ENCODE measurements at places on chromosomes 16 and 17.

GRCh38 chr17:67165201-67165600 lies 79.8 kb downstream of the HELZ start:
- no peak for DNase-seq

- DNase-seq = no peak
These were observed 42.4 kb downstream of the PPL start for GRCh38 chr16:4894276-4895150.

DNA sequence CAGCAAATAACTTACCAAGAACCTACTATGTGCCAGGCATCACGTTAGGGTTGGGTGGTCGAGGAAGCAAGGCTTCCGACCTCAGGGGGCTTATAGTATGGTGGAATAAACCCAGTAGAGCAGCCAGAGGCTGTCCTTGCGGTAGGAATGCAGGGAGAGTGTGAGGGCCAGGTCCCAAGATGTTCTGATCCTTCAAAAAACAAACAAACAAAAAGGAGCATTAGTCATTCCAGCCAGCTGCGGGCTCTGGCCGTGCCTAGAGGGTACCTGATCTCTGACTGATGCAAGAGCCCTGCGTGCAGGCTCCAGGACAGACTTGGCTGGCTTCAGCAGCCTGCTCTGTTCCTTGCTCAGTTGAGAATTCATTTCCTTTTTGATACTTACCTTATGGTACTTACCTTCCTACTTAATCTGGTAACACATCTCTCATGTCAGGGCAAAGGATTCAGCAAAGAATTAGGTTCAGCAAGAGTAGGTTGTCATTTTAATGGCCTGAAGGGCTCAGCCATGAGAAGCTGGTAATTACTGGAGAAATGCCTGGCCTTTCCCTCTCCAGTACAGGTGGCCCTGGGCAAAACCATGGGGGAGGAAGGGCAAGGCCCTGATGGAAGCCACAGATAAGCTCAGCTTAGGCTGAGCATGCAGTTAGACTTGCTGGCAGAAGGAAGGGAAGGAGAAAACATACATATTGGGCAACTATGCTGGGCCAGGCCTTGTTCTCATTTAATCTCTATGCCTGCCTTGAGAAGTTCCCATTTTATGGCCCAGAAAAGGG lies 18.4 kb downstream of the CYB5D2 start:
- DNase-seq = no peak

- DNase-seq = no peak
These were observed 111.4 kb downstream of the PRKCA start for GRCh38 chr17:66413559-66414520.

DNA sequence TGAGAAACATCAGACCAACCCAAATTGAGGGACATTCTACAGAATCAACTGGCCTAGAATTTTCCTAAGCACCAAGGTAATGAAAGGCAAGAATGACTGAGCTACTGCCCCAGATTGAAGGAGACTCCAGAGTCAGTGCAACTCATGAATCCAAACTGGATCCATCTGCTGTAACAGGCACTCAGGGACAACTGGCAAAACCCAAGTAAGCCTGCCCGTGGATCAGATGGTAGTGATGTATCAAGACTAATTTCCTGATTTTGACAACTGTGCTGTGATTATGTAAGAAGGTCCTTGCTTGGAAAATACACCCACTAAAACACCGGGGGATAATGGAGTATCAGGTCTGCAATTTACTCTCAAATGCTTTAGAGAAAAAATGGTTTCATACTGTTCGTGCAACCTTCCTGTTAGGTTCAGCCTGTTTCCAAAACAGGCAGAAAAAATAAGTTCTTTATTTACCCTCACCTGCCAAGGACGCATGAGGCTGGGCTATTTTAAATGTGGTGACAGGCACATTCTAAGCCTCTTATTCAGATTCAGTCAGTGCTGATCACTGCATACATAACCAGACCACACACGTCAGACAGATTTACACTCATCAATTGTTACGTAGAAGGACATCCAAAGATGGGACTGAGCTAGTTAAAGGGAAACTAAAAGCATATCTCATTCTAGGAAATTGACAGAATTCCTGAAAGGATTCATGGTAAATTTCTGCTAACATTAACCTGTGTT lies 7.0 kb downstream of the MBTPS1 start:
- no peak for DNase-seq

DNA sequence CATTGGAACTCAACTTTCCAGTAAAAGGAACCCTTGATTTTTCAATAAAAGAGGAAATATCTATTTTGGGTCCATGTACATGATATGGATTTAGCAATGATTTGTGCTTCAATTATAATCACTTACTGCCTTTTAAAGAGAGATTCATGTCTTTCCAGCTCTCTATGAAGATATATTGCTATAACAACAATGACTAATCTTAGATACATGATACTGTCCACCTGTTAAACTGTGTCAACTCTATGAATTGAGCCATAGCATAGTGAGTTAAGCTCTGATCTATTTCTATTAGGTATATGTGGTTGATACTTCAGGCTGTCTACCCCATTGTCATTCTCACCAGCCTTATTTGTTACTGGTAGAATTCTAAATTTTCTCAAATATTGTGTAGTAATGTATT lies 15.0 kb upstream of the MPHOSPH6 start:
- no peak for DNase-seq

GRCh38 chr16:64950731-64951130 lies 171.1 kb downstream of the CDH11 start:
- DNase-seq = no peak

GRCh38 chr17:37322826-37323561 lies 52.8 kb upstream of the C17orf78 start:
- no peak for DNase-seq

GRCh38 chr16:66455970-66456369 lies 28.9 kb downstream of the BEAN1 start:
- DNase-seq = no peak

- no peak for DNase-seq
These were observed 4.0 kb downstream of the PYY start for GRCh38 chr17:43949781-43950180.

DNA sequence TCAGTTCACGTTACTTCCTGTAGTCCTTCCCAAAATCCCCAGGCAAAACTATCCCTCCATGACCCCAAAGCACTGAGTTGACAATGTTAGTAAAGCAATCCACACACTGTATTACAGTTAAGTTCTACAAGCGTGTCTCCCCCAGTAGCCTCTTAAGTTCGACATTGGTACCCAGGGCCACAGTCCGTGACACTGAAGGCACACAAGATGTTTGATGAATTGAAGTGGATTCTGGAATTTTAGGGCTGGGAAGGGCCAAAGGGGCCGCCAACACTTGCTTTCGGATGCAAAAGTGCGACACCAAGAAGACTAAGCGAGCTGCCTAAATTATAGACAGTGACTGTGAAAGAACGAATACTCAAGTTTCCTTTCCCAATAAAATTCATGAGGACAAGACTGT lies 1.5 kb downstream of the VPS35 start:
- no peak for DNase-seq

DNA sequence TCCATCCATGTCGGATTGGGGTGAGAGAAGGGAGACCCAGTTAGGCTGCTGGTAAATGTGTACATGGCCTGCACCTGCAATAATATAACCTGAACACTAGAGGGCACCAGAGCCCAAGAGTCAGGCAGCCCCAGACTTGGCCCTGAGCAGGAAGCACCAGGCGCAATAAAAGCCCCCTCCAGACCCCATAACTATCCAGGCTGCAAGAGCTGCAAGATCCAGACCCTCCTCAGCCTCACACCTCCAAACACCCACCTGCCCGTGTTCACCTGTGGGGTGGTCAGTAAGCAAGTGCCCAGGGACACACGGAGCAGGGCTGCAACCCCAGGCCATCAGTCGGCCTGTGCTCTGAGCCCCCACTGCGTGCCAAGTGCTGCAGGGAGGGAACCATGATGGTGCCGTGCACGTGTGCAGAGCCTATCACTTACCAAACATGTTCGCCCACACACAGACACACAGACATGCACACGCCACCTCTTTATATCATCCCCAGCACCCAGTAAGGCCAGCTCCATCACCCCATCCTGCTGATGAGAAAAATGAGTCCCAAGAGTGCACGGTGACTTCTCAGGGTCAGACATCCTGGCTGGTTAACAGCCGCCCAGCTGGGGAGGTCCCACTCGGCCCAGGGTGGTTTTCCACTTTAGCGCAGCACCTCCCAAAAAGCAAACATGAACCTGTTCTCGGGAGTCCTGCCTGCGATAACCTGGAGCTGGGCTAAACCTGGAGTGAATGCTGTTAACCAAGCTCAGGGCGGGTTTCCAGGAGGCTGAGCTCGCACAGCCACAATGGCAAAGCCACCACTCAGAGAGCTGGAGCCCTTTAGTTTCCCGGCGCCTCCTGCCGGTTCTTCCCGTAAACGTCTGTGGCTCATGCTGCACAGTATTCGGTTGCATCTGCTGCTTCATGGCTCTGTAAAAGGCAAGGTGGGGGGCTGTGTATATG lies 439.8 kb downstream of the SOX9 start:
- DNase-seq = peak; percentile 46

DNA sequence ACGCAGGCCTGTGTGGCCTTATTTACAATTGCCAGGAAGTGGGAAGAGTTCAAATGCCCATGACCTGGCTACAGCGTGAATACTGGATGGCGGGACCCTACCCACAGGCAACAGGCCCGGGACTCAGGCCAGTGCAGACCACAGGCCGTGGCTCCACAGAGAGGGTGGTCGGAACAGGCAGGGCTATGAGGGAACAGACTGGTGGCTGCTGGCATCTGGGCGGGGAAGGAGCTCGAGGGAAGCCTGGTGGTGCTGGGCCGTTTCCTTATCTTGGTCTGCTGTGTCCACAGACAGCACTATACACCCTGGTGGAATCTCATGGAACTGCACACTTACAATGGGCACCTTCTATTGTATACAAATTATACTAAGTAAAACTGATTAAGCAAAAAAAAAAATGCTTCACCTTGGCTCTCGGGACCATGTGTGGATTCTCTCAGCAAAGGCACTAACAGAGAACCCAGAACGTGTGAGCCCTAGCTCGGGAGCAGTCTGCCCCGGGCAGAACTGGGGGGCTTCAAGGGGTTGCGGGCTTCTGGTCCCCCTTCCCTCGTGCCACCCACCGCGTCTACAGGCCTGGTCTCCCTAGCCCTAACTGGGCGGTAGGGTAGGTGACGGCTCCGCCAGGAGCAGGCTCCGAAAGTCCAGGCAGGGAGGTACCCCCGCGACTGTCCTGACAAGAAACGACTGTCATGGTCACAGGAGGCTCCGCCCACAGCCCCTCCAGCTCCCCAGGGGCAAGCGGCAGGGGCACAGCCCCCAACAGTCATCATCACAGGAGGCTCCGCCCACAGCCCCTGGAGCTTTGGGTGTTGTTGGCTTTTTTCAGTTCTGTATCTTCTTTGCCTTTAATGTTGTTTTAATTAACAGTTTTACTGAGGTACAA lies 21.8 kb downstream of the CEP131 start:
- DNase-seq = no peak

- no peak for DNase-seq
These were observed 214.0 kb upstream of the CIBAR2 start for GRCh38 chr16:85326113-85326793.

- DNase-seq = no peak
These were observed 14.1 kb downstream of the RMI2 start for GRCh38 chr16:11359370-11359769.
